ENCODE measurements at places on chromosomes 1 and 21.

GRCh38 chr1:51297401-51298321 lies 32.7 kb downstream of the TTC39A start:
- DNase-seq = peak; percentile 56

- DNase-seq = no peak
Observed at GRCh38 chr1:14937288-14937949, 216.1 kb upstream of the TMEM51 start.

DNA sequence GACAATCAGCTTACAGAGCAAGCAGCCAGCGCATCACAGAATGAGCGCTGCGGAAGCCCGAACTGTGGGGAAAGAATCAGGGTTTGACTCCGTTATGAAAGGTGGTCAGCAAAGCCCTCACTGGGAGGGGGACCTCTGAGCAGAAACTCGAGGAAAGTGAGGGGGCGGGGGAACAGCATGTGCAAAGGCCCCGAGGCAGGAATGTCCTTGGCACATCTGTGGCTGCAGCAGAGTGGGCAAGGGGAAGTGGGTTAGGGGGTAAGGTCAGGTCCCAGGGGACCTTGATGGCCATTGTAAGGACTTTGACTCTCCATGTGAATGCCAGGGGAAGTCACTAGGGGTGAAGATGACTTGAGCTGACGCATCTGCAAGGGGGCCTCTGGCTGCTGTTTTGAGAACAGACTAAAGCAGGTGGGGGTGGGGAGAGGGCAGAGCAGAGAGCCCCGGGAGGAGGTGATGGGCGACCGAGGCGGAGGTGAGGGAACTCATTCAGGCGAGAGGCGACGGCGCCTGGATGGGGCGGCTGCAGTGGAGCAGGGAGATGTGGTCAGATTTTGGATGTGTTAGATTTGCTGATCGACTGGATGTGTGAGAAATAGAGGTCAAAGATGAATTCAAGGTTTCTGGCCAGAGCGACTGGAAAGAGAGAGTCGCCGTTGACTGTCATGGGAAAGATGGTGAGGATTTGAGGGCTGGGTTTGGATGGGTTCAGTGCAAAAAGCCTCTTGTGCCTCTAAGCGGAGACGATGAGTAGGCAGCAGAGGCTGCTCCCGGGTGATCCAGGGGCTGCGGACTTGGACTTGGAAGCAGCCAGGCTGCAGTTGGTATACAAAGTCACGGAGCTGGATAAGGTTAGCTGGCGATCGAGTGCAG lies 108.0 kb upstream of the ZBTB40 start:
- DNase-seq = no peak

GRCh38 chr1:117014209-117014608 lies 12.6 kb downstream of the CD101 start:
- DNase-seq = no peak

- peak; percentile 12 for DNase-seq
Observed at GRCh38 chr1:61056196-61056572, 26.2 kb upstream of the NFIA start.

GRCh38 chr1:157252473-157252872 lies 114.3 kb upstream of the ETV3 start:
- no peak for DNase-seq

DNA sequence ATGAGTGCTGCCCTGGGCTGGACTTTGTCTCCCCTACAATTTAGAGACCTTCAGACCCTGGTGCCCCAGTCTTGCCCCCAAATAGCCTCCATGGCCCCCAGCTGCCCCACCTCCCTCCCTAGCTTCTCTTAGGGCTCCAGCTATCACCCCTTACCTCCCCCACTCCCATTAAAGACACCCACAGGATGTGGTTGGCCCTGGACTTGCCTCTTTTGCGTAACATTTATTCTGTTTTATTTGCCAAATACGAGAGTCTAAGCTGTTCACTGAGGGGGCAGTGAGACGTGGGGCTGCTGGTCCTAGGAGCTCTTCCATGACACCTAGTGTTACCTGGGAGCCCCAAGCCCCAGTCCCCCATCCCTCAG lies 4.5 kb downstream of the ZC3H12A start:
- peak; percentile 73 for DNase-seq

DNA sequence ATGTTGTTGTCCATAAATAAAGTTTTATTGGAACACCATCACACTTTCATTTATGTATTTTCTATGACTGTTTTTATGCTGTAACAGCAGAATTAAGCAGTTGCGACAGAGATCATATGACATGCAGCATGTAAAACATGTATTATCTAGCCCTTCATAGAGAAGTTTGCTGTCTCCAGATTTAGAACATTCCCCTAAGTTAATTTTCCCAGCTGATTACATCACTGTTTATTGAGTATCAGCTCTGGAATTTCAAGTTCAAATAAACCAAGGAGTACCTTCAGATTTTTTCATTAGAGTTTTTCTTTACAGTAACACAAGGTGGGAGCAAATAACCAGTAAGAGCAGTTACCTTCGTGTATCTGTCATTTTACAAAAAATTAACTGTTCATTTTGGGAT lies 792.8 kb downstream of the USP25 start:
- no peak for DNase-seq

DNA sequence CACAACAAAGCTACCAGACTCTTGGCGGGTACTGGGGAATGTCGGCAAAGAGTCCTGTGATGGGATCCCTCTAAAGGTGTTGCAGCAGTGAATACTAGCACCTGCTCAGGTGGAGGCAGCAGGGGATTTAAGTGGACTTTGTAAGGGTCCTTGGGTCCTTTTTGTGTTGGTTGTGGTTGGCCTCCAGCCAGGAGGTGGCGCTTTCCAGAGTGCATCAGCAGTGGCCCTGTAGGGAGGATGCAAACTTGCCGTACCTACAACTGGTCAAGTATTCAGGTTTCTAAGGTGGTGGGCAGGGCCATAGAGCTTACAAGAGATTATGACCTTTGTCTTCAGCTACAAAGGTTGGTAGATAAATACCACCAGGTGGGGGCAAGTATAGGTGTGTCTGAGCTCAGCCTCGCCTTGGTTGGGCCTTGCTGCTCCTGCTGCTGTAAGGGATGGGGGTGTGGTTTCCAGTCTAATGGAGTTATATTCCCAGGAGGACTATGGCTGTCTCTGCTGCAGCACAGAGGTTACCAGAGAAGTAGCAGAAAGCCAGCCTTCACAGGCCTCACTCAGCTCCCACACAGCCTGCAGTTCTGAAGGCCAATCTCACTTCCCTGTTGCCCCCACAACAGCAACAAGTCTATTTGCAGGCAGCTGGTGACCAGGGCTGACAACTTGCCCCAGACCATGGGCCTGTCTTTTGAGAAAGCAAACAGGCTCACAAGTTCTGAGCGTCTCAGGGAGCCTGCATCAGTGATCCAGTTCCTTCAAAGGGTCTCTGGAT lies 7.3 kb downstream of the OR2M5 start:
- no peak for DNase-seq

DNA sequence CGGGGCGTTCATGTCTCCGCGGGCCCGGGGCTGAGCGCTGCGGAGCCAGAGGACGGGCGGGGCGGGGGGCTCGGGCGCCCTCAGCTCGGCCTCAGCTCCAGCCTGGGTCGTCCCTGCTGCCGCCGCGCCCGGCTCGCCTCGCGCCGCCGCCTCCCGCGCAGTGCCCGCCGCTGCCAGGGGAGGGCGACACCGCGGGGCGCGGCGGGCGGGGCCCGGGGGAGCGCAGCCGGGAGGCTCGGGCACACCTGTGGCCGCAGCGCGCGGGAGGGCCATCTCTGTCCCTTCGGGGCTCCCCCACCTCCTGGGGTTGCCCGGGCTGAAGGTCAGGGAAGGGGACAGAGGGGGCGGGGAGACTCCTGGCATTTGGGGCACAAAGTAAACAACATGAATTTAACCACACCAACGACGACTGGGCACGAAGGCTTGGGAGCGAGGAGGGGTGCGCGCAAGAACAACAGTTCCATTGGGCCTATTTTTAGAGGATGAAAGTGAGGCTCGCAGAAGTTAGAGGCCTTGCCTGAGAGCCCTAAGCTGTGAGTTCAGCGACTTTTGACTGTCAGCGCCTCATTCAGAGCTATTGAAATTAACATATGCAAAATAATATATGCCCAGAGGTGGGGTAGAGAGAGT lies at the start of gene FAM131C:
FAM131C (minus strand) TSS at position 162 of the 630 bp plus-strand sequence. CDS start 209 bp downstream, outside the sequence.
- DNase-seq = peak; percentile 29

GRCh38 chr1:96524100-96524499 lies 197.5 kb upstream of the PTBP2 start:
- DNase-seq = no peak

- no peak for DNase-seq
Observed at GRCh38 chr1:2643414-2644077, 10.7 kb upstream of the MMEL1 start.

DNA sequence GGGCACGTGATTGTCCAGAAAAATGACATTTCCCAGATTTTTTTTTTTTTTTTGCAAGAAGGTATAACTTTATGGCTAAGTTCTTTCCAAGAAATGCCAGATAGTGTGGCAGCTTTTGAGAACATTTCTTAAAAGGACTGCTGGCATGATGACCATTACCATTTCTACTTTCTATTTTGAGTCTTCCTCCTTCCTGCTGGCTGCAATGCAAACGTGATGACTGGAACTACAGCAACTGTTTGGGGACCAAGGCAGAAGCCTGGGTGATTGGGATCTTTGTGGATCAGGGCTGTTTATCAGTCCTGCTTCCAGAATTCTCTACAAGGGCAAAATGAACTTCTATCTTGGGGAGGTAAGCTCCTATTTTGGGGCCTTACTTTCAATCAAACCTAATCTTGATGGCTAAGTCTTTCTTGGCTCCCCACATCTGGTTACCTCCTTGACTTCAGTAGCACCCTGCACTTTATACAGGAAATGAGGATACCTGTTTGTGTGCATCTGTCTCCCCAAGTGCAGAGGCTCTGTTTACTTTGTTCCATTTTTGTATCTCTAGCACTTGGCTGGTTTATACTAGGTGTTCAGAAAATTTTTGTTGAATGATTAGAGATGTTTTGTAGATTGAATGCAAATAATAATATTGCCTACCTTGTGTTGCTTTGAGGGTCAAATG lies 3.7 kb upstream of the DDX20 start:
- DNase-seq = no peak

GRCh38 chr1:8747879-8748825 lies 69.3 kb downstream of the RERE start:
- peak; percentile 12 for DNase-seq

DNA sequence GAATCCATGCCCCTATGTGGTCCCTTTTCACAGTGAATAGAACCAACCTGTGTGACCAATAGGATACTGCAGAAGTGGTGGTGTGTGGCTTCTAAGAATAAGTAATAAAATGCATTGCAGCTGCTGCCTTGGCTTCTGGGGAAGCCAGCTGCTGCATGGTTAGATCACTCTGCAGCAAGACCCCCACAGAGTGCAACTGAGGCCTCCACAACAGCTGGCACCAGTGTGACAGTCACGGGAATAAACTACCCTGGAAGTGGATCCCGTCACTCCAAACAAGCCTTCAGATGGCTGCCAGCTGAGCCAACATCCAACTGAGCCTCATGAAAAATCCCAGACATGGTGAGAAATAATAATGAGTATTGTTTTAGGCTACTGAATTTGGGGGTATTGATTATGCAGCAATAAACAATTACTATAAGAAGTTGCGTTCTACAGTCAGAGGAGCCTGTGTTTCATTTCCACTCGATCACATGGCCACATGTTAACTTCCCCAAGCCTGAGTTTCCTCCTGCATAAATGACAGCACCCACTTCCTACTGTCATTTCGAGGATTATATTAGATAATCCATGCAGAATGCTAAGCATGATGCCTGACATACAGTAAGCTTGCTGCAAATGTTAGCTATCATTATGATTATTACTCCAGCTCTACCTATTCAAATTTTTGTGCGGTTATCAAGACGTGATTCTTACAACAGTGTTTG lies 20.8 kb upstream of the COG2 start:
- no peak for DNase-seq

DNA sequence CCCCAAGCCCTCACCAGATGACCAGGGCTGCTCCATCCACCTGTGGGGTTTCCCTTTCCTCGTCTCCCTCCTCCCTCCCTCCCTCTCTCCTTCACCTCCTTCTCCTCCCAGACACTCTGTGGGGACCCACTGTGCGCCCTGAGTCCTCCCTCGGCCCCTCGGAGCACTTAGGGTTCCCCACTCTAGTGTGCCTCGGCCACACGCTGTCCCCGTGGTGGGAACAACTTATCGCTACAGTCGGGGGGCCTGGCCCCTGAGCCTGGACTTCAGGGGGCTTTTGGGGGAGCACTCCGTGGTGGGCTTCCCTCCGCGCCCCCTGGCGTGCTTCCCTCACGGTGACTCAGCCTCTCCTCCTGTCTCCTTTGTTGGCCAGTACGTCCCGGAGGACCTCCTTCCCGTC lies 27.5 kb downstream of the CSTB start:
- DNase-seq = no peak

DNA sequence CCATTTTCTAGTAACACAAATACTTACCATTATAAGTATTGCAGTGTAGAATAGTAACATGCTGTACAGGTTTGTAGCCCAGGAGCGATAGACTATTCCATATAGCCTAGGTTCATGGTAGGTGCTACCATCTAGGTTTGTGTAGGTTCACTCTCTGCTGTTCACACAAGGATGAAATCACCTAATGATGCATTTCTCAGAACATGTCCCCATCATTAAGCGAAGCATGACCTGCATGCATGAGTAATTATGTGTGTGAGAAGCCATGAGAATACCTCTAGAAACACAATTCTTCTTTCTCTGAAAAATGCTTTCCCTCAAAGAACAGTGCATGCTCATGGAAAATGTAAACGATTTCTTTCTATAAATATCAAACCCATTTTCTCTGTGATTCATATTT lies 69.3 kb downstream of the NR5A2 start:
- DNase-seq = no peak

- DNase-seq = no peak
Observed at GRCh38 chr1:24126672-24127023, 14.7 kb upstream of the MYOM3 start.

DNA sequence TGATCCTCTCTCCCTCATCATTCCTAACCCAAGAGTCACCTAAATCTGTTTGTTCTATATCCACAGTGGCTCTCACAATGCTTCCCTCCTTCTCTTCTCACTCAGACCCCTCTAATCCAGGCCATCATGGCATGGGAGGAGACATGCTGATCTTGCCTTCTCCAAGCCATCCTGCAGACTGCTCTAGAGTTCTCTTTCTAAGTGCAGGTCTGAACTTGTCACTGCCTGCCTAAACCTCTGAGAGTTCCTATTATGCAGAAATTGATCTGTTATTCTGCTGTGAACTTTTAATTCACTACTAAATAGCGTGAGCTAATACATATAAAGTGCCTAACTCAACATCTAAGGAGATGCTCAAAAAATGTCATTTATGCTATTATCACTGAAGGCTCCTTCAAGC lies 26.8 kb downstream of the LAMC2 start:
- no peak for DNase-seq

GRCh38 chr1:3651930-3652547 lies at the start of gene TP73:
Gene TP73 (plus strand): TSS chr1:3652516. CDS start chr1:3682366, 29,850 bp downstream.
- peak; percentile 36 for DNase-seq

- no peak for DNase-seq
Observed at GRCh38 chr1:55789466-55789865, 574.3 kb upstream of the USP24 start.

Data from small intestine (tissue), 16 donors.